HFF-Myc (cell line): ENCODE measurements at places on chromosomes 1 and 21.

DNA sequence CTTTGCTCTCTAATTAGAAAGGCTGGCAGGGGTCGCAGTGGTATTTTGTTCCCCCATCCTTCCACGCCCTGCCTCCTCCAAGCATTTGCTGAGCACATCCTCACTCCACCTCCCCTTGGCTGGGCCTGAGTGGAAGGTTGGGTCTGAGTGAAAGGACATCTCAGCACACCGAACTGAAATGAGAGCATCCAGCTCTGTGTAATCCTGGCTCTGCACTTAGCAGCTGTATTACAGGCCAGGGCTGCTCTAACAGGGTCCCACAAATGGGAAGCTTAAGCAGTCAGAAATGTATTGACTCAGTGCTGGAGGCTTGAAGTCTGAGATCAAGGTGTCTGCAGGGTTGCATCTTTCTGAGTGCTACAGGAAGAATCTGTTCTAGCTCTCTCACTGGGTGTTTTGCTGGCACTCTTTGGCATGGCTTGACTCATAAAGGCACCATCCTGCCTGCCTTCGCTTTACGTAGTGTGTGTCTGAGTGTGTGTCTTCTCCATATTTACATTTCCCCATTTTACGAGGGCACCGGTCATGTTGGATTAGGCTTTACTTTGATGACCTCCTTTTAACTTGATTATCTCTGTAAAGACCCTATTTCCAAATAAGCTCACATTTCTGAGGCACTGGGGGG lies 48.5 kb upstream of the IGSF21 start:
- DNase-seq, result no peak

DNA sequence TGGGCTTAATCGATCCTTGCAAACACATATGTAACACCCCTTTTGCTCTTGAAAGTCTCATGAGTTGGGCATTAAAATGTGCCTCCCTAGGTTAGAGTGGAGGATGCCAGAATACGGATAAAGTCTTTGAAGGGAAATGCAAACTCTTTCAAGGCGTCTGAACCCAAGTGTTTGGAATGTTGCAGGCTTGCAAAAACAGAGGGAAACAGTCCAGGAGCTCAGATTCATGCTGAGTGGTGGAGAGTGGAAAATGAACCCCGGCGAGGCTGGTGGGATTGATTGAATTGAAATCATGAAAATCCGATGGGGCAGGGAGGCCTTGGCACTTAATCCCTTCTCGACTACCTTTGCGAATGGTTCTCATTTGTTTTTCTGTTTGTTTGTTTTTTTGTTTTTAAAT lies 175.5 kb downstream of the PGBD5 start:
- DNase-seq, result no peak

- no peak for DNase-seq
These were observed 115.0 kb downstream of the NAV1 start for GRCh38 chr1:201653883-201654282.

GRCh38 chr1:235725434-235725833 lies 75.8 kb upstream of the GNG4 start:
- DNase-seq, result no peak

DNA sequence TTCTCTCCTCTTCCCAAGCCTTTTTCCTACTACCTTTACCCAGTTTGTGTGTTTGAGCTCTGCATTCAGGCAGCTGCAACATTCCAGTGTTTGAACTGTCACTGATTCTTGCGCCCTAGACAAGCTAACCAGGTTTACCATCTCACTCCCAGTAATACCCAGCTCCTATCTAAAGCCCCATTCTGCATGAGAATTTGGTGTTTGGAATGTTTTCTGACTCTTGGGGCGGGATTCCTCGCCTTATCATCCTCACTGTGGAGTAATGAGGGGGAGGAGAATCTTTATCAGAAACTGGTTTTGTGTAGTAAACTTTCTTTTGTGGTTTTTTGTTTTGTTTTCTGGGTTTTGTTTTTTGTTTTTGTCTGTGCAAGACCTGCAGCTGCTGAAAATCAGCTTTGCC lies 36.5 kb downstream of the NCF2 start:
- no peak for DNase-seq

- DNase-seq, result no peak
These were observed 91.5 kb downstream of the TIAM1 start for GRCh38 chr21:31252611-31253010.

DNA sequence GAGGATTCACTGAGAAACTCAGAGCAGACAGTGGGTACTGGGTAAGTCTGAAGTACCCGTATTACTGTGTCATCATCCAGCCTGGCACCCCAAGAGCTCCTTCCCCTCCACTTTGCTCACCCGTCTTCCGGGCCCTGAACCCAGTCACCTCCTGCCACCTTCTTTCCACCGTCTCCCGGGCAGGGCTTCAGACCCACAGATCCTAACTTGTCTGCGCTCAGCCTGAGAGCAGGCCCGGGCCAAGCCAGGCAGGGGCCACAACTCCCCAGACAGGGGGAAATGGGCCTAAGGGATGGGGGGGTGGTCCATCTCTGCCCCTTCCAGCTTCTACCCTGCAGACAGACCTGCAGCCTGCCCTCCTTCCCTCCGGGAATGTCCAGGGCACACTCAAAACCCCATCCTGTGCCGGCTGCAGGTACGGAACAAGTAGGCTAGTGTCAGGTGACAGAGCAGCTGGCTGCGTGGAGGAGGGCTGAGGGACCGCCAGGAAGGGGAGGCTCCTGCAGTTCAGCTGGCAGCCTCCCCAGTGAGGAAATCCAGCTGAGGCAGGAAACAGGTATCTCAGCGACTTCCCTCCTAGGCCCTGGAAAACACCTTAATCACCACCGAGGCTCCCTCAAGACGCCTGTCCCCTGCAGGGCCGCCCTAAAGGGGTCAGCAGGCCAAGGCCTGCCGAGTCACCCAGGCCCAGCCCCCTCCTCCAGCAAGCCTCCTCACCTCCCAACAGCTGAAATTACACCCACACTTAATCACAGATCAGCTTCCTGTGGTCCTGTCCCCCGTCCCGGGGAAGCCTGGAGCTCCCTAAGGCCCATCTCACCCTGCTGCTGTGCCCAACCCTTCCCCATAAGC lies 3.5 kb downstream of the HSPG2 start:
- no peak for DNase-seq
